ENCODE measurements at places on chromosomes 4 and X.
A peak's percentile ranks its signal among the peaks of the same experiment; 100 is the strongest.

DNA sequence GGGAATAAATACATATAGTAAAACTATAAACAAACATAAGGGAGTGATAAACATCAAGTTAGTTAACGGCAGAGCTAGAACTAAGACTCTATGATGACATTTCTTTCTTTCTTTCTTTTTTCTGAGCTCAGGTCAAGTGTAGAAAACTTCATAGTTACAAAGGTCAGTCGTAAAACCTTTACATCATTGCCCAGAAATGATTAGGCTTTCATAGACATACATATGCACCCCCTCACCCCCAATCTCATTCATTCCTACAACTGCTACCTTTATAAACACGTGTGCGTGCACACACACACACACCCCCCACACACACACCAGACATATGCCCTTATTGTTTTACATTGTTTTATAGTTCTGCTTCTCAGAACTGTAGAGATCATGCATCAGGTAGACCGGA lies 5.7 kb downstream of the EIF1AX start:
- no peak for DNase-seq

GRCh38 chrX:23901060-23901459 lies 6.7 kb downstream of the APOO start:
- DNase-seq: no peak

- DNase-seq: no peak
These were observed 4.4 kb upstream of the KCND1 start for GRCh38 chrX:48976086-48976485.

GRCh38 chrX:100263650-100264049 lies 146.4 kb downstream of the PCDH19 start:
- DNase-seq: no peak

- no peak for DNase-seq
These were observed 5.1 kb upstream of the CXCL9 start for GRCh38 chr4:76012388-76012801.

DNA sequence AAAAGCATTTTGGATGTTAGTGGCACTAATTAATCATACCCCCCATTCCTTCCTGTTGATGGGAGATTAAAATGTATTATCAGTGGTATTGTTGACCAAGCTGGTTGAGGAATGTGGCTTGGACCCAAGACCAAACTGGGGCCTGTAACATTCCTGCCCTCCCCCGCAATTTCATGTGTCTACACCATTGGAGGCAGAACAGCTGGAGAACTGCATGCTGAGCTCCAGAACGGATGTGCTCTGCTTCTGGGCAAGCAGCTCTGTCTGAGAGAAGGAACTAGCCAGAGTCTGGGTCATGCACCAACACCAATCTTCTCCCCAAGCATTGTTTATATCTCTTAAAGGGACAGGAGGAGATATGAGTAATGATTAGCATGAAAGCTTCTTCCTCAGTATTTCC lies 185.5 kb downstream of the CEP135 start:
- DNase-seq: no peak

GRCh38 chr4:181823645-181824044 lies 419.6 kb upstream of the TENM3 start:
- DNase-seq: no peak

DNA sequence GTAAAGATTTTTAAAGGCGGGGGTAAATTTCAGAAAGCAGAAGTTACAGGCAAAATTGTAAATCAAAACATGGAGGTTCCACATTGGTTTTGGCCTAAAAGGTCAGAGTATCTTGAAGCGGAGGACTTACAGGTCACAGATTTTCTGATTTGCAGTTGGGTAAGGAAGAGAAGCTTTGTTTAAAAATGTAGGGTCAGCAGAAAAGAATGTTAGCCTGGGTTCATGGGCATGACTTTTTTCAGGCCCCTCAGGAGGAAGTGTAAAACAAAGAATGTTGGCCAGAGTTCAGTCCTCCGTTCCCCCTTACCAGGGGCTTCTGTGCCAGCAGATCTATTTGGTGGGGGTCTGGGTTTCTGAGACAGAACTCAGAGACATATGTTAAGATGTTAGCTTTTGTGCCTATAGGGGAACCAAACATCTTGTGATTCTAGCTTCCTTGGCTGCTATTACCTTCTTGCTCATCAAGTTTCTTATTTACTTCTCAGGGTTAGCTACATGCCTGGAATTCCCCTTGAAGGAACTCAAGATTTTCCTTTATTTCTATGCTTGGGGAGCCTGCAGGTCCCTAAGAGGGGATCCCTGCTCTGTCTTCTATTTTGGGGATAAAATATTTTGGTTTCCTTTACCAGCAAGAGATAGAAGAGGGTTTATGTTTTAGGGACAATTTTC lies 160.3 kb downstream of the ANK2 start:
- no peak for DNase-seq

DNA sequence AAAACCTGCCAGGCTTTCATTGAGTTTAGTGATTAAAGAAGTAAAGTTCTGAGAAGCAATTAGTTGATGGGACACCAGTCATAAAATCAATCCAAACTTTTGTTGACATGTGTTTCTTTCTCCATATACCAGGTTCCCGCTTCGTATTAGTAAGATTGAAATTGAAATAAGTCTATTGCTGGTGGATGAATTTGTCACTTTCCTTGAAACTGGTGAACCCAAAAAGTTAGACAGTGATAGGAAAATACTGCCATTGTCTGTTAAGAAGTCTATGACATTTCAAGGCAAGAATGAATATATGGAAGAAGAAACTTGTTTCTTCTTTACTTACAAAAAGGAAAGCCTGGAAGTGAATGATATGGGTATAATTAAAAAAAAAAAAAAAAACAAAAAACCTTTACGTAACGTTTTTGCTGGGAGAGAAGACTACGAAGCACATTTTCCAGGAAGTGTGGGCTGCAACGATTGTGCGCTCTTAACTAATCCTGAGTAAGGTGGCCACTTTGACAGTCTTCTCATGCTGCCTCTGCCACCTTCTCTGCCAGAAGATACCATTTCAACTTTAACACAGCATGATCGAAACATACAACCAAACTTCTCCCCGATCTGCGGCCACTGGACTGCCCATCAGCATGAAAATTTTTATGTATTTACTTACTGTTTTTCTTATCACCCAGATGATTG lies at the start of gene CD40LG:
TSS of gene CD40LG (plus strand) at position 482 of the 684 bp plus-strand sequence. CDS start at position 573, 91 bp downstream.
- peak; percentile 28 for DNase-seq

DNA sequence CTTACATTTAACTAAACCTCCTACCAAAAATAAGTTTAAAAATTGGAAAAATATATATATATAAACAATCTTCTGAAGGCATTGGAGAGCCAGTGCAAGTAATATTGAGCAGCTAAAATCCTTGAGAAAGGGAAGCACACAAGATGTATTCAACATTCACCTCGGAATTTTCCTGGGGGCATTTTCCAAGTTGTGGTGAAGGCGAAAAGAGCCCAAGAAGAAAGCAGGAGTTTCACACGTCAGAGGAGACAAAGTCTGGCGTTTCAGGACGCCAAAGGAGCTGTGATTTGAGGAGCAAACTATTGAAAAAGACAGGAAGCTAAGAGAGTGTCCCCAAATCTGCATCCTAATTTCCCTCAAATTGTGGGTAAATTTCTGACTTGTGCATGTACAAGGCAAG lies 9.1 kb upstream of the GASK1B start:
- no peak for DNase-seq

DNA sequence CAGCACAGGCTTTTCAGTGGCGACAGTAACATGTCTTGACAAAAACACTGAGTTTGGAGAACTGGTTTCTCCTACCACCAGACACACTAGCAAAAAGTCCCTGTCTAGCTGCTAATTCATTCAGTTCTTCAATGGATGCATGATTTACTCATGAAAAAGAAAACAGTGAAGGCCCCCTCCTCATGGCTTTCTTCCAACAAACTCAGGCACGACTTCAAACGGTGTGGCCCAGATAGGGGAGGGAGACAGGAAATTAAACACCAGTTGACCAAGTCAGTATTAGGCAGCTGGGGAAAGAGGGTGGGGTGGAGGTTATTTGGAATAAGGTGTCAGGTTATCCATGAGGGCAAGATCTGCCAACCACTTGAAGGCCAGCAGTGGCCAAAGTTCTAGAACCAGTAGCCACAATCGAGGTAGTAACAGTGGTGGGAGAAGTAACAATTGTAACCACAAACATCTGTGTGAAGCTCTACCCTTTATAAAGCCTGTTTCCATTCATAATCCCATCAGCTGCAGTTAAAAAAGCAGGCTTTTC lies 60.2 kb downstream of the SEPSECS start:
- no peak for DNase-seq

GRCh38 chr4:87416965-87417364 lies 5.4 kb upstream of the NUDT9 start:
- DNase-seq: no peak

- DNase-seq: no peak
These were observed 6.6 kb downstream of the OCIAD2 start for GRCh38 chr4:48899950-48900349.

GRCh38 chrX:12789976-12790375 lies 1.2 kb upstream of the PRPS2 start:
- DNase-seq: no peak

GRCh38 chr4:7635445-7636239 lies 200.9 kb upstream of the PSAPL1 start:
- no peak for DNase-seq

All from stimulated activated CD4-positive, alpha-beta T cell treated with anti-CD3 and anti-CD28 coated beads, Interleukin-15, amount 100 ng/mL, for 48 hours (primary cell).